ENCODE measurements at places on chromosomes 7 and 10.
A peak's percentile ranks its signal among the peaks of the same experiment; 100 is the strongest.

- DNase-seq = no peak
Observed at GRCh38 chr10:128080641-128081040, 45.6 kb downstream of the MKI67 start.

DNA sequence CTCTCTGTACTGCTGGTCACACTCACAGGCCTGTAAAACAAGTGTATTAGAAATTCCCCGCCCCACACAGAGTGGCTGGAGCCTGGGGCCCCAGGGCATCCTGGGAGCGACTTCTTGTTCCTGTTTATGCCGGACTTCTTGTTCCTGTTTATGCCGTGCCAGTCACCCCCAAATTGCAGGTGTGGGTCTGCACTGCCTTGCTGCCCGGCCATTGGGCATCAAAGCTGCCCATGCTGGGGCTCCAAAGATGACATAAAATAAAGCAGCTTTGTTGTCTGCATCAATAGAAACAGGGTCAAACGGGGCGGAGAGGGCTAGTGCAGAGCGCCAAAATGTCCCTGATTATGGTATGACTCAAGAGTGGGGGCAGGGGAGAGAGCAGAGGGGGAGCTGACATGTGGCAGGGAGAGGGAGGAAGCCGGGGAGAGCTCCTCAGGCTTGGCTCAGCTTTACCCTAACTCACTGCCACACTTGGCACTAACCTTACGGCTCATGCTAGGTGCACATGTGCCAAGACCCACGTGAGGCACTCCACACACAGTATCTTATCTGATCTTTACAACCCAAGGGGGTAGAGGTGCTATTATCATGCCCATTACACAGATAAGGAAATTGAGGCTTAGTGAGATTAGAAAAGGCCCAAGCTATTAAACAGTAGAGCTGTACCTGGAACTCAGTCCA lies 98.4 kb downstream of the PIP4K2A start:
- DNase-seq = no peak

- no peak for DNase-seq
Observed at GRCh38 chr10:19412531-19412930, 363.9 kb downstream of the MALRD1 start.

DNA sequence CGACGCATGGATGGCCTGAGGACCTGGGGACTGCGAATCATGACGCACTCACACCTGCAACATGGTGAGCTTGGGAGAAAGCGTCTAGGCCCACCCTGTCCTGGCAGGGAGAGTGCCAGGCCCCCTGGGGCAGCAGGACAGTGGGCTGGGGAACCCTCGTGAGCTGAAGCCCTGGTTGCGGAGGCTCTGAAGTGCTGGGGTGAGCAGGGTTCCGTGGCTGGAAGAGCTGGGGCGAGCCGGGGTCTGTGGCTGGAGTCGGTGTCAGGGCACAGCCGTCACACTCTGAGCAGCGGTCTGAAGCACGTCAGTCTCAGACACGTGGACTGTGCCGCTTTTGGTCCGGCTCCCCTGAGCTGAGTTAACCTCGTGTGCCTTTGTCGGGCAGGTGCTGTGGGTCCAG lies 4.7 kb downstream of the SUN1 start:
- DNase-seq = no peak

GRCh38 chr7:2799253-2799652 lies 44.9 kb downstream of the GNA12 start:
- no peak for DNase-seq

GRCh38 chr10:6537770-6538169 lies 42.3 kb downstream of the PRKCQ start:
- no peak for DNase-seq

GRCh38 chr7:117848941-117849340 lies 24.3 kb downstream of the CTTNBP2 start:
- DNase-seq = no peak

- peak; percentile 42 for DNase-seq
Observed at GRCh38 chr7:139034855-139035585, 822 bp downstream of the ZC3HAV1L start.

DNA sequence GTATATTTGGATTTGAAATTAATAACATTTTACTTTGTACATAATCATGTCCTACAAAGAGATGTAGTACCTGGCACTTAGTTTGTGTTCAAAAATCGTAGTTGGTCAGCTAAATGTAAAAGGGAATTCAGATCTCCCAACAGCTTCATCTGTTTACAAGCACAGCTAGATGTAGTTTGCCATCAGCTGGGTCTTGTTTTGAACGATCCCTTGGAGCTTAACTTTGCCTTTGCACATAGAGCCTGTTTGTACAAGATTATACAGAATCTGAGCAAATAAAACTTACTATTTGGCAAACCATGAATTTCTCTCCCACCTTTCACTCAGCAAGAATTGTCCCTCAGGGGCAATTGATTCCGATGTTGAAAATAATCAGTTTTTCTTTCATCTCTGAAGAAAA lies 36.1 kb upstream of the ADD3 start:
- no peak for DNase-seq

DNA sequence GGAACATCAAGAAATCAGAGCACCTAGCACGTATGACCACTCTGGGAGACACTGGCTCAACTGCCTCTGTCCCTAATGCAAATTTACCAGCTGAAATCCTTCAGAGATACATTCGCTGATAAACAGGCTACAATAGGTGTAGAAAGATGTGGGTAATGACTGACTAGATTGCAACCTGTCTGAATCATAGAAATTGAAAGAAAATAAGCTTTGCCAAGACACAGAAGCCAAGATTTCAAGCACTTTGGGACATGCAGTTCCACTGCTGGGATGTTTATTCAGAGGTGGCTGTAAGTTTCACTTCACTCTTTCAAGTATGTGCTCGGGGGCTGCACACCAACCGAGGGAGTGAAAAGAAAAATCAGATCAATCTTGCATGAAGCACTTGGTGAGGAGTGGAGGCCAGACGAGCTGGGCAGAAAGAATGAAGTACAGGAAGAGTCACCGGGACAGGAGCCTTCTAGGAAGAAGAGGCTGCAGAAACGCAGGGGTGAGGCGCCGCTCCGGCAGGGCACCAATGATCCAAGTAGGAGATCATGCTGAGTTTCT lies 276.7 kb downstream of the PARD3 start:
- DNase-seq = no peak

GRCh38 chr10:59902016-59902415 lies 4.3 kb downstream of the CCDC6 start:
- DNase-seq = no peak

GRCh38 chr10:79136236-79137005 lies 67.7 kb downstream of the ZMIZ1 start:
- no peak for DNase-seq

DNA sequence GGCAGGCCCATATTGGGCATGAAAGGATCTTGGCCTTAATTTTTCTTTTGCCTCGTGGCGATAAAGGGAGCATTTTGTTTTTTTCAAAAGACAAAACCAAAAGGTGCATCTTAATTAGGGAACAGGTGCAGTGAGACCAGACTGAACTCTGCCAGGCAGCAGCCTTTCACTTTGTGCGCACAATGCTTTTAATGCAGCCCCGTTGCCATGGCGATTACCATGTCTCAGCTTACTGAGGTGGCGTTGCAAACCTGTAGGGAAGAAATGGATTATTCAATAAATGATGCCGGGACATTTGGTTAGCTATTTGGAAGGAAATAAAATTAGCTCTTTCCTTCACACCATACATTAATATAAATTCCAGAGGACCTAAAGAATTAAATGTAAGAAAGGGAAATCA lies 61.9 kb downstream of the MYL10 start:
- DNase-seq = peak; percentile 64

- no peak for DNase-seq
Observed at GRCh38 chr7:25752967-25753791, 398.8 kb upstream of the NFE2L3 start.

- DNase-seq = no peak
Observed at GRCh38 chr7:11430841-11431240, 401.2 kb downstream of the THSD7A start.

- no peak for DNase-seq
Observed at GRCh38 chr7:65230231-65230630, 143.4 kb upstream of the ZNF92 start.

DNA sequence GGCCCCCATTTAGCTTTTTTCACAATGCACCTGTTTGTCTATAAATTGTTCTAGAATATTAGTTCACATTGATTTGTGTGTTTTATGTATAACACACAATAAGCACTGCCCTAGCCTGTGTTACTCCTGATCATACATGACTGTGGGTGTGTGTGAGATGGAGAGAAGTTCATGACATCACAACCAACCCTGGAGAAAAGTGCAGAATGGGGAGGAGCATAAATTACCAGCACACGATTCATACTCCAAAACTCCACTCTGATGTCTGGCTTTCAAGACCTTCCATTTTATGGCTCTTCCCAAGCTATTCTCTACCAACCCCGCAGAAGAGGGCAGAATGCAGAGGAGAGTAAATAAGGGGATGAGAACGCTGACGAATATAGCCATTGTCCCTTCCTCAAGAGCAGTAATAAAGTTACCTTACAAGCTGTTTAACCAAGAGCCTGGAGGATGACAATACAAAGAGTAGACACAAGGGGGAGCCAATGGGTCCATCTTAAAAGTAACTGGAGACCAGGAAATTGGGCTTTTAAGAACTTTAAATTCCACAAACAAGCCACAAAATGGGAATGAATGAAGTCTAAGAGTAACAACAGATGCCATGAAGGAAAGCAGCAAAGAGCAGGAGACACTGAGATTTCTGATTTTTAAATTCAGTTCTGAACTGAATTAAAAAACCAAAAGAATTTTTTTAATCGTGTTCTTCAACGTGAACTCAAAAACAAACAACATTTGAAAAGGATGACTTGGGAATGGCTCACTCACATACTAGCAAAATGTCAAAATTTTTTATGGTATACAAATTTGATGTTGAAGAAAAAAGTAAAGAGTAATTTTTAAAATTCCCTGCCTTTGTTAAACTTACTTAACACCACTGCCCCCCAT lies 159.6 kb downstream of the PARD3 start:
- peak; percentile 4 for DNase-seq

GRCh38 chr7:42315631-42316030 lies 78.6 kb upstream of the GLI3 start:
- DNase-seq = no peak

- DNase-seq = no peak
Observed at GRCh38 chr7:47285860-47286491, 295.9 kb downstream of the TNS3 start.

- DNase-seq = no peak
Observed at GRCh38 chr10:43078986-43079273, 2.1 kb downstream of the RET start.

GRCh38 chr10:102261842-102262241 lies 16.5 kb downstream of the GBF1 start:
- DNase-seq = no peak

- DNase-seq = no peak
Observed at GRCh38 chr10:105993609-105994008, 1170.9 kb downstream of the SORCS1 start.

DNA sequence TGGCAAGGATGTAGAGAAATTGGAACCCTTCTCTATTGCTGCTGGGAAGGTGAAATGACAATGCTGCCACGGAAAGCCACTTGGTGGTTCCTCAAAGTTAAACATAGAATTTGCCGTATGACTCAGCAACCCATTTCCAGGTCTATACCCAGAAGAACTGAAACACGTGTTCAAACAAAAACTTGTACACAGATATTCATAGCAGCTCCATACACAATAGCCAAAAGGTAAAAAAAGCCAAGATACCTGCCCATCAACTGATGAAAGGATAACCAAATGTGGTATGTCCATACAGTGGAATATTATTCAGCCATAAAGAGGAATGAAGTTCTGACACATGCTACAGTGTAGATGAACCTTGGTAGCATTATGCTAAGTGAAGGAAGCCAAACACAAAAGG lies 39.1 kb downstream of the LHPP start:
- DNase-seq = no peak

DNA sequence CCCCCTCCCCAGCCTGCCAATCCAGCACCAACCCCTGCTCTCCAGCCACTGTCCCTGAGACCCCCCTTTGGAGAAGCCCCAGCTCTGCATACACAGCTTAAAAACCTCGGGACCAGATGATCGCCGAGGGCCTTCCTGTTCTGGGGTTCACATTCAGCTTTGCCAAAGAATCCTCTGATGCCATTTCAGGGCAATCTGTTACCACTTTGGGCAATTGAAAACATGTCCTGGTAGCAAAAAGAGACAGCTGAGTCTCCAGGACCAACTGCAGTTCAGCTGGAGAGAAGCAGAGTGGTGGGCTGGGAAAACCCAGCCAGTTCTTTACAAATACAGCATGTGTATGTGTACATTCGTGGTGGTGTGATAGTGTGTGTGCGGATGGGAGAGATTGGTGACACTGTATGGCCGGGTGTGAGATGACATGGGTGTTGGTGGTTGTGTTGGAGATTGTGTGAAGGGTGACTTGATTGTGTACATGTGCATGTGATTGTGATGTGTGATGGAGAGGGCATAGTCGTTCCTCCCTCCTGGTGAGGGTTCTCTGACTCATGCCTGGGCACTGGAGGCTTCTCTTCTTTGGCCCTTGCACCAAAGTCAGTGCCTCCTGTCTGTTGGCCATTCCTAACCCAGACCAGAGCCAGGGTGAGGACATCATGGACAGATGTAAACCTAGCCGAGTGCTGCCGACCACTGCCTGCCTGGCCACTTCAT lies 48.5 kb upstream of the AQP1 start:
- no peak for DNase-seq

DNA sequence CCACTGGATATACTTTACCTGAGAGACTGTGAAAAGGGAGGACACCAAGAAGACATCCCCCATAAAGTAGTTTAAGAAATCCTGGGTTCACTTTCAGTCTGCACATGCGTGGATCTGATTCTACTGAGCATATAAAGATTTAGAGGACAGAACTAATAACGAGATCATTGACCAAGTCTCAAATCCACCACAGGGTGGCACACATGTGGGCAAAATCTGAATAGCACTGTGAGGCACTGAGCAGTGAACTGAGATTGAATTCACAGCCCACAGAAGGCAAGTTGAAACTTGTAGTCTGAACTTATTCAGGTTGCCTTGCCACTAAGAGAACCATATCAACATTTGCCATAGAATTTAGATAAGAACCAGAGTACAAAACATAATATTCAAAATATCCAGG lies 818.6 kb downstream of the GRID1 start:
- DNase-seq = no peak

- DNase-seq = no peak
Observed at GRCh38 chr10:52956461-52956860, 183.9 kb upstream of the MBL2 start.

GRCh38 chr10:132332433-132332754 lies 401 bp downstream of the LRRC27 start:
- no peak for DNase-seq

DNA sequence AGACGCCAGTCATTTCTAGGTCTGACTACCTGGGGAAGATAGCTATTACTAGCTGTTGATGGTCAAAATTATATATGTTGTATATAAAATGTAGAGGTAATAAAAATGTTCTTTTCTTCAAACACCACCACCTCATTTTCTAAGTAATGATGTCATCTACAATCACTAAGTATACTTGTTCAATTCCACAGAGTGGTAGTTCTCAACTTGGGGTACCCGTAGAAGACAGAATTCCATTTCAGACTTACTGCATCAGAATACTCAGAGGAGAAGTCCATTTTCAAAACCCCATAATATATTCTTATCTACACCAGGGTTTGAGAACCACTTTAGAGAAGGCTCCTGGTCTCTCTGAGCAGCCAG lies 191.9 kb downstream of the PTN start:
- no peak for DNase-seq
